ENCODE measurements at places on chromosomes 16 and 17.

GRCh38 chr16:1354815-1355540 lies 3.2 kb downstream of the GNPTG start:
- DNase-seq, result no peak

- no peak for DNase-seq
Measured at GRCh38 chr17:36880268-36880905, 56.9 kb upstream of the LHX1 start.

DNA sequence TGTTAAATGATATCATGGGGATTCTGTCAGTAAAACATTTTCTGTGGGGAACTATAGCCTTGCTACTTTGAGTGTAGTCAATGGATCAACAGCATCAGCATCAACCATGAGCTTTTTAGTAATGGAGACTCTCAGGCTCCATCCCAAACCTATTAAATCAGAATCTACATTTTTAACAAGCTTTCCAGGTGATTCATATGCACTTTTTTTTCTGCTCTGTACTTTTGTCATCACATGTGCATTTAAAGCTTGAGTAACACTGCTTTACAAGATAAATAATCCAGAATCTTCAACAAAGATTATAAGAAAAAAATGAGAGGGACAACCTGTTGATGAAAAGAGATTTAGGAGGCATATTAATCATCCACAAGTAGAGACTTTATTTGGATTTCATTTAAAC lies 23.5 kb downstream of the NUP93 start:
- no peak for DNase-seq

- no peak for DNase-seq
Measured at GRCh38 chr17:55254375-55254774, 10.4 kb upstream of the HLF start.

DNA sequence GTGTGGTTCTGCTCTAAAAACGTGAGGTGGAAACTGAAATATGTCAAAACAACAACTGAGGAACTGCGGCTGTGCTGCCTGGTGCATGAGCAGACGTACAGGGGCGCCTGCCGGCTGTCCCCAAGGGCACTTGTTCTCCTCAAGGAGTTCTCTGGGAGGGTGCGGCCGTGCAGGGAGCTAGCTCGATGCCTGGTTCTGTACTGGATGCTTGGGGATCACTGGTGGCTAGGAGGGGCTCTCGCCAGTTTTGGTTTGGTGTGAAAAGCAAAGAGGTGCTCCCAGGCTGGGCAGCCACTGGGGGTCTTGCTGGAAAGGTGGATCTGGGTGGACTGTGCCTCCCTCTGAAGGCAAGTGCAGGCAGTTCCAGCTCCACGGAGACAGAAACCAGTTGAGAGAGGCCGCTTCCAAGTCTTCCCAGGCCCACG lies 41.9 kb upstream of the ATP2A3 start:
- DNase-seq, result no peak

DNA sequence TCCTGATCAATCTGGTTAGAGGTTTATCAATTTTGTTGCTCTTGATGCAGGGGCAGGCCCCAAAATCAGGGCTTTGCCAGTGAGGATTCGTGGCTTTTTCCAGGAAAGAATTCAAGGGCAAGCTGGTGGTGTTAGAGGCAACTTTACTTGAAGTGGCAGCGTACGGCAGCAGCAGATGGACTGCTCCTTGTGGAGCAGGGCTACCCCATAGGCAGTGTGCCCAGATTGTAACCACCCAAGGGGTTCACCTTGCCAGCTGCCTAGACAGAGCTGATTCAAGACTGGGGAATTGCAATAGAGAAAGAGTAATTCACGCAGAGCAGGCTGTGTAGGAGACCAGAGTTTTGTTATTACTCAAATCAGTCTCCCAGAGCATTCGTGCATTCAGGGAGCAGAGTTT lies 16.7 kb downstream of the DRC7 start:
- DNase-seq, result no peak

GRCh38 chr17:67266496-67266895 lies 21.5 kb upstream of the HELZ start:
- DNase-seq, result no peak

GRCh38 chr17:3693829-3694231 lies 2.1 kb downstream of the P2RX5 start:
- no peak for DNase-seq

GRCh38 chr17:74923538-74924249 lies 379 bp upstream of the OTOP2 start:
- peak; percentile 81 for DNase-seq

GRCh38 chr17:3739422-3740124 lies 15.9 kb downstream of the HASPIN start:
- DNase-seq, result no peak

DNA sequence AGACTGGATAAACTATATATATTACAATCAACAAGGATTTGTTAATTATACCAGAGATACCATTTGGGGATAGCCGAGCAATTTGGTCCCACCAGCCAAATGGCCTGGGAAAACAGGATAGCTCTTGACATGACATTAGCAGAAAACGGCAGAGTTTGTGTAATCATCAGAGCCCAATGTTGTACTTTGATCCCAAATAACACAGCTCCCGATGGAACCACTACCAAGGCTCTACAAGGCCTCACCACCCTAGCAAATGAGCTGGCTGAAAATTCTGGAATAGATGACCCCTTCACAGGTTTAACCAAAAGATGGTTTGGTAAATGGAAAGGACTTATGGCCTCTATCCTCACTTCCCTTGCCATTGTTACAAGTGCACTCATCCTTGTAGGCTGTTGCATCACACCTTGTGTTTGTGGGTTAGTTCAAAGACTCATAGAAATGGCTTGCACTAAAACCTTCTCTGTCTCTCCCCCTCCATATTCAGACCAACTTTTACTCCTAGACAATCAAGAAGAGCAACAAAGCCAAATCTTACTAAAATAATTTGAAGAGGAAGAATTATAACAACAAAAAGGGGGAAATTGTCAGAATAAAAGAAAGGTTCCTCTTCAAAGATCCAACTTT lies 9.5 kb downstream of the TXNL4B start:
- no peak for DNase-seq

- DNase-seq, result no peak
Measured at GRCh38 chr16:27692576-27692975, 142.6 kb downstream of the KATNIP start.

DNA sequence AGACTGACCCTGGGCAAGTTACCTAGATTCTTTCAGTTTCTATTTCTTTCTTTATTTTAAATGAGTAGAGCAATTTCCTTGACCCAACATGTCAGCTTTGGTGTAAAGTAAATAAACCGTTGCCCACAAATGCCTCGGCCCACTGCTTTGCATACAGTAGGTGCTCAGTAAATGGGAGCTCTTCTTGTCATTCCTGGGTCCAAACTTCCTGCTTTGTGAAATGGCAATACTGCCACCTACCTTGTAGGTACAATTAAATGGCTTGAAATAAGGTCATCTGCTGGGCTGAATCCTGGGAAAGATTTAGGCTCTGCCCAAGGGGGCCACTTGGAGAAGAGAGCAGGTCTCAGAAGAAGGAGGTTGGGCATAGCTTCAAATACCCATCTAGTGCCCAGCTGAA lies 253.0 kb downstream of the HS3ST3B1 start:
- no peak for DNase-seq

DNA sequence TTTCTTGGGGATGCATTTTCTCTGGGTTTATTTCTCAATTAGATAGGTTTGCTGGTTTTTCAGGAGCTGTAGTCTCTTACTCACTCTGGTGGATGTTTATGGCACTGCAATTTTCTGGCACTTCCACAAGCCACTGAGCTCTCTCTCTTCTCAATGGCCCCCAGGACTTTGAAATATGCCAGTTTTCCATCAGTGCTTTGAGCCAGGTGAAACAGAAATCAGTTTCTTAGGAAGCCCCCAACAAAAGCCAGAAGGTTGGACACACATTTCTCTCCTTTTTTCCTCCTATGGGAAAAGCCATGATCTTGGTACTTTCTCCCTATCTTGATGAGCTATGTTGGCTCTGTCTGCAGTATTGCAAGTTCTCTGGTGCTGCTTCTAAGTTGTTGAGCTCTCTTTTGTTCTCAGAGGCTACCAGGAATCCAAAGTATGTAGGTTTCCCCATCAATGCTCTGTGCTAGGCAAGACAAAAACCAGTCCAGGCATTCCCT lies 90.7 kb upstream of the SMIM36 start:
- DNase-seq, result peak; percentile 27

- no peak for DNase-seq
Measured at GRCh38 chr16:13032911-13033310, 131.5 kb downstream of the SHISA9 start.

- no peak for DNase-seq
Measured at GRCh38 chr17:70478902-70479301, 309.6 kb downstream of the KCNJ2 start.

DNA sequence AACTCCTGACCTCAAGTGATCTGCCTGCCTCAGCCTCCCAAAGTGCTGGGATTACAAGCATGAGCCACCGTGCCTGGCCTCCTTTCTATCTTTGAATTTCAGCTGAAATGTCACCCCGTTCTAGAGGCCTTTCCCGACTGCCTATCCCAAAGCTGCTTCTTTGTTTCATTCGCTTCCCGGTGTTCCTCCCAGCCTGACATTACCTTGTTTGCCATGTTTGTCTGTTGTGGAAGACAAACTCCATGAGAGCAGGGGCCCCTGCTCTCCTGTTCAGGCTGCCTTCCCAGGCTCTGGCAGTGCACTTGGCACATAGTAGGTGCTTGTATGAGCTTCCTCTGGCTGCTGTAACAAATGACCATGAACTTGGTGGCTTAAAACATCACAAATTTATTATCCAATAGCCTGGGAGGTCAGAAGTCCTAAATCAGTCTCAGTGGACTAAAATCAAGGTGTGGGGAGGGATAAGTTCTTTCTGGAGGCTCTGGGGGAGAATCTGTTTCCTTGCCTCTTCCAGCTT lies 2.6 kb upstream of the CCL22 start:
- DNase-seq, result no peak

GRCh38 chr17:45848405-45848804 lies 3.7 kb downstream of the SPPL2C start:
- no peak for DNase-seq

DNA sequence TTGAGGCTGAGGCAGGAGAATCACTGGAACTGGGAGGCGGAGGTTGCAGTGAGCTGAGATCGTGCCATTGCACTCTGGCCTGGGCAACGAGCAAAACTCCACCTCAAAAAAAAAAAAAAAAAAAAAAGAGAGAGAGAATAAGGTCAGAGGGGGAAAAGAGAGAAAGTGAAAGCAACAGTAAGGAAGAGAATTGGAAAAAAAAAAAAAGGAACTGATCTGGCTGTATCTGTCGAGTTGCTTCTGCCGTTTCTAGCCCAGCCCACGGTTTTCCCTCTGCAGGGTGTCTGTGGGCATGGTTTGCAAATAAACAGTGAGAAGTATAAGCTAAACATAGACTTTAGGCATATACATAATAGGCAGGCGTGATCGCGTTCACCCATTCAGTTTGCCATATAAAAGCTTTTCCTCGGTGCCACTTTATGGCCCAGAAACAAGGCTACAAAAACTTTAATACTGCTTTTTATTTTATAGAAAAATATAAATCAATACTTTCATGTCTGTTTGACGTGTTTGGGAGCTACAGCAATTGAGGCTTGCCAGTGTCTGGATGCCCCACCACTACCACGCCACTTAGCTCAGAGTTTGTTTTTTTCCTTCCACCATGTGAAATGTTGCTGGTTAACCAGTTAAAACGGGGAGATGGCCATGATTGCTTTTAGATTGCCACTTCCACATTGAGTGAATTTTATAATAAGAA lies 436.7 kb downstream of the MAF start:
- peak; percentile 86 for DNase-seq

DNA sequence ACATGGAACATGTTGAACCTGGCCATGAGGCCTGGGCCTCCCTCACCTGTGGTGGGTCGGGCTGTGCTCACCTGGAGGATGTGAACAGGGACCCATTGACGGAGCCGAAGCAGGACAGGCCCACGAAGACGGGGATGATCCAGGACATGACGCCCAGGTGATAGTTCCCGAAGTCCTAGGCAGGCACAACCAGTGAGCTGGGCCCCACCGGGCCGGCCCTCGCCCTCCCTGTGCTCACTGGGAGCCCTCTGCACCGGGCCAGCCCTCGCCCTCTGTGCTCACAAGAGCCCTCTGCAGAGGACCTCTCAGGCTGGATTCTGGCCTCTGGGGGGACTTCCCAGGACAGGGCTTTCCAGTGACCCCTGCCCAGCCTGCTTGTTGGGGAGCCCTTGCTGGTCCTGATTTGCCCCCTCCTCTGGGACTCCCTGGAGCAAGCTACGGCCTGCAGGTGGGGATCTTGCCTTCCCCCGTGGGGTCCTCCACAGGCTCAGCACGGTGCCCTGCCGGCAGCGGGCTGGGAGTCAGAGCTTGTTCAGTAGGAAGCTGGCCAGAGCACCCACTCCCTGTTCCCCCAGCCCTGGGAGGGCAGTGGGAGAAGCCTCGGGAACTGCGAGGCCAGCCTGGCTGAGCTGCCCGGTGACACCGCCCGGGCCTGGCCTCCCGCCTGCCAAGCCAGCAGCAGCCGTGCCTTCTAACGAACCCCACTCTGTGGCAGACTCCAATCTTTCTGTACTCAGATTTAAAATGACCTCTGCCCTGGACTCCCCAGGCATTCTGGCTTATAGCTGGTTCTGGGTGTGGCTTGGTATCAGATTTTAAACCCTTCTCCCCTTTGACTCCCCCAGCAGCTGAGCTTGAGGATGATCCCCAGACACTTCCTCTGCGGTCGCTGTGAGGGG lies 30.4 kb downstream of the SLC7A5 start:
- DNase-seq, result no peak

DNA sequence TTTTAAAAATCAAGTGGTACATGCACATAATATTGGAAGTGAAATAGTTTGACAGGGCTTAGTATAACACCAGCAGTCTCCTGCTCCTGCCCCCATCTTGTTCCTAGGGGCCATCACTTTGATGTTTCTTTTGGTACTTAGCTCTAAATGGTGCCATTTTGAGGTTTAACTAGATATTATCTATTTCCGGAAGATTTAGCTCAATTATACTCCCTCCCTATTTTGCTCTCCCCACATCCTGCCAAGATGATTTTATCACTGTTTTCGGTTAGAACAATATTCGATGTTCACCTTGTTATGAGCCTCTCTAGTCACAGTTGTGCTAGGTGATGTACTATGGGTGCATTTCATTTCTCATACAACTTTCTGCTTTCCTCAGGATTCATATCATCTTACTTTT lies 20.0 kb upstream of the SLC35G3 start:
- no peak for DNase-seq

DNA sequence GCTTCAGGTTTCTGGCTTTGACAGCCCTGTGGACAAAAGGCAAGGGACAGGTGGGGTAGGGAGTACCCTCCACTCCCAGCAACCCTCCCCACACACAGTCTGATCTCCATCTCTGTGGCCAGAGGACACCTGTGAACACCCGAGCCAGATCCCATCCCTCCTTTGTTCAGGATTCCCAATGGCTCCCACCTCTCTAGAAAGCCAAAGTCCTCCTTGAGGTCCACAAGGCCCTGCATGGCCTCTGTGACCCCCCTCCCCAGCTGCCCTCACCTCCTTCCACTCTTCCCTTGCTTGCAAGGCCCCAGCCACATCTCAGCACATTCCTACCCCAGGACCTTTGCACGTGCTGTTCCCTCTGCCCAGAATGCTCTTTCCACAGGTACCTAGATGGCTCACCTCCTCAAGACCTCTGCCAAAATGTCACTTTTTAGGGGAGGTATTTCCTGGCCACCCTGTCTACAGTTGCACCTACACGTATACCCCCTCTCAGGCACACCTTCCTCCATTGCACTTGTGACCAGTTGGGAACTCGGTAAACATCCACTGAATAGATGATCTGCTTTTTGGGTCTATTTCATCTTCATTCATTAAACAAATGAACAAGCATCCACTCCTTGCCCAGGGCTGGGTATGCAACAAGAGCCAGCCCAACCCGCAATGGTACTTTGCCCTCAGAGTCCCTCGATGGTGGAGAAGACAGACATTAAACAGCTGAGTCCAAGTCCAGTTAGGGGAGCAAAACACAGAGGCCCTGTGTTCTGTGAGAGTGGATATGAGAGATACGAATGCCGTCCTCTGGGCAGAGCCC lies 107.0 kb downstream of the CRLF3 start:
- DNase-seq, result no peak
